BJ (cell line): ENCODE measurements at places on chromosomes 13 and 19.

DNA sequence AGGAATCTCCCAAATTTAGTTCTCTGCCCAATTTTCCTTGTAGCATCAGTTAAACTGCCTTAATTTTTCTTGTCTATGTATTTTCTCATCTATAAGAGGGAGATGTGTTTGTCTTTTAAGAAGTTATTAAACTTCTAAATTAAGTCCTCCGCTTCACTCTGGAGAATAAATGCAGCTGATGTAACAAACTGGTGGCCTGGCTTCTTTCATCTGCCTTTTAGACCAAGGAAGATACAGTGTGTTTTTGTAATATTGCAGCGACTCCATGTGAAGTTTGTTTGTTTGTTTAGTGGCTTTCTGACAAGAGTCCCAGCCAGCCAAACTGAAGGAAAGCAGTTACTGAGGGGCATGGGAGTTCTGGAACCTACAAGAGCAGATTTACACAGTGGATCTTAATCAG is 56.4 kb downstream of the KLF12 start:
- no peak for DNase-seq

DNA sequence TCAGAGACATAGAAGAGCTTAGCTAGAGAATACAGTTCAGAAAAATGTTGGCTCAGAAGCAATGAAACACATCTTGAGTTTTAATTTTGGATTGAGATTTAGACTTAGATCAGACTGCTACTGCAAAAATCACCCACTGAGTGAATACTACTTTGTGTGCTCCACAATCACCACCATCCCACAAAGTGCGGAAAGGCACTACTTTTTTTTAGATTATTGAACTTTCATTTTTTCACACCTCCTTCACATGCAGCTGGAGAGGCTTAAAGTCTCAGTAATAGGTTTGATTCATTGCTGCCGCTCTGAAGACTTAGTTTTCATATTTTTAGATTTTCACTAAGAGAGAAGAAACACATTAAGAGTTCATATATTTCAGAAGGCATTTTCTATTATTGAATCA is 289.9 kb upstream of the PRR20A start:
- no peak for DNase-seq

DNA sequence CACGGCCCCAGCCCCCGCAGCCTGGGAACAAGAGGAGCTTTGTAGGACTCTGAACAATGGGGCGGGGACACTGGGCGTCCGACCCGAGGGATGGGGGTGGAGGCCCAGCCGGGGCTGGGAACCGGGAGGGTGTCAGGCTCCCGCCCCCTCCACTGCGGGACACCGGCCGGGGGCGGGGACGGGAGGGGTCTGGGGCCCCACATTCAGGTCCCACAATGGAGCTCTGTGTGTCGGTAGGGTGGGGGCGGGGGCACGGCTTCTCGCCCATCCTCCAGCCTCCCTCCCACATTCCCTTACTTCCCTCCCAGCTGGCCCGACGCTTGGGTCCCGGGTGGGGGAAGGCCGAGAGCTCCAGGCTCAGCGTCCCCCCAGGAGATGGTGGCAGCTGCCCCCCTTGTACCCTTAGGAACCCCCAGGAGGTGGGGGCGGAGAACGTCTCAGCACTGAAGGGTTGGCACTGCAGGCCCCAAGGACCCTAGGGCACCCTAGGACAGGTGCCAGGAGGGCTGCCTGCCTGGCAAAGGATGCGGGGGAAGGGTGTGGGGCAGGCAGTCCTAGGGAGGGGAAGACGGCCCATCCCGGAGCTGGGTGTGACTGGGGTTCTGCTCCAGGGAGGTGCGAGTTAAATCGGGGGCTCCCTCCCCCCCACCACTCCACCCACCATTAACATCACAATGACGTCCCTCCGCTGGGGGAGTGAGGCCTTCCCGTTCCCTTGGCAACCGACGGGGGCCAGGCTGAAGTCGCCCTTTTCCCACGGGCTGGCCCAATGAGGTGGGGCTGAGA is 5.3 kb downstream of the TTYH1 start:
- DNase-seq: no peak

DNA sequence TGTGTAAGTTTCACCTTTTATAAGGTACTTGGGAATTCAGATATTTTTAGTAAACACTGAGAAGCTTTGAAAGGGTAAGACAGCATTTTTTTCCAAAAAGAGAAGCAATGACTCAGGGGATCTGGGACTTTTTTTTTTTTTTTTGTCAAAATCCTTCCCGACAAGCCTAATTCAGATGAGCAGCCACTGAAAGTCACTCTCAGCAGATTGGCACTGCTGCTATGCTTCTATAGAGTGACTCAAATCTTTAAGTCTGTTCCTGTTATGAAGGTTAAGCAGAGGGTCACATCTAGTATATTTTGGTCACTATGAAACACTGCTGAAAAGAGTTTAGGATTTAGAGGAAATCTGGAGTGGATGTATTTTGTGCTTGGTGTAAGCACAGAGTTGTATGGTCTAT is 571.1 kb downstream of the MYO16 start:
- no peak for DNase-seq

DNA sequence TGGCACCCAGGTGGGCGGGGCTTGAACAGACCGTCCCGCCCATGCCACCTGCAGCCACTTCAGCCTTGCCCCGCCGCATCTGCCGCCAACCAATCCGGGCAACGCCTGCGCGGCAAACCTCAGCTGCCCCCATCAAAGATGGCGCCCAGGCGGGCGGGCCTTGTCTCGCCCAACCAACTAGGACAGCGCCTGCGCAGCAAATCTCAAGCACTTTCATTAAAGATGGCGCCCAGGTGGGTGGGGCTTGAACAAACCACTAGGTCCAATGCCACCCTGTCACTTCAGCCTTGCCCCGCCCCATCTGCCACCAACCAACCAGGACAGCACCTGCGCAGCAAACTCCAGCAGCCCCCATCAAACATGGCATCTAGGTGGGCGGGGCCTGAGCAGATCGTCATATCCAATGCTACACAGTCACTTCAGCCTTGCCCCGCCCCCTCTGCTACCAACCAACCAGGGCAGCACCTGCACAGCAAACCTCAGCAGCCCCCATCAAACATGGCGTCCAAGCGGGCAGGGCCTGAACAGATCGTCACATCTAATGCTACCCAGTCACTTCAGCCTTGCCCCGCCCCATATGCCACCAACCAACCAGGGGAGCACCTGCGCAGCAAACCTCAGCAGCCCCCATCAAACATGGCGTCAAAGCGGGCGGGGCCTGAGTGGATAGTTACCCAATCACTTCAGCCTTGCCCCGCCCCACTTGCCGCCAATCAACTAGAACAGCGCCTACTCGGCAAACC is 1.4 kb downstream of the PEG3 start:
- DNase-seq: peak; percentile 15

DNA sequence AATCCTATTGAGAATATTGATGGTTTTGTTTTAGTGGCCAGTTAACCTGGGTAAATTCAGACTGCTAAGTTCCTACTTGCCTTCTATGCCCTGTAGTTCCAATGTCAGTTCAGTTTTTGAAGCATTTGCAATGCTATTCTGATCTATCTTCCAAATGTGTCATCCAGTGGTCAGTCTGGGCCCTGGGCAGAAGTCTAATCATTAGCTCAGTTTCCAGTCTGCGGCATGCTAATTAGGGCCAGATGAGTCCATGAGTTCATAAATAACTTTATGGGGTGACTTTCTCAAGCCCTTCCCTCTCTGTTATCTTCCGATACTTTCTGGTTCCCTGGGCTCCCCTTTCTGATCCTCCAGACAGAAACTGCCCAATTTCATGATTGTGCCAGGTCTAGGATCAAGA is 32.7 kb downstream of the FAM187B start:
- peak; percentile 10 for DNase-seq

GRCh38 chr13:111519490-111520170 is 199.2 kb downstream of the TEX29 start:
- DNase-seq: no peak
